ENCODE measurements at places on chromosomes 5 and 9.

DNA sequence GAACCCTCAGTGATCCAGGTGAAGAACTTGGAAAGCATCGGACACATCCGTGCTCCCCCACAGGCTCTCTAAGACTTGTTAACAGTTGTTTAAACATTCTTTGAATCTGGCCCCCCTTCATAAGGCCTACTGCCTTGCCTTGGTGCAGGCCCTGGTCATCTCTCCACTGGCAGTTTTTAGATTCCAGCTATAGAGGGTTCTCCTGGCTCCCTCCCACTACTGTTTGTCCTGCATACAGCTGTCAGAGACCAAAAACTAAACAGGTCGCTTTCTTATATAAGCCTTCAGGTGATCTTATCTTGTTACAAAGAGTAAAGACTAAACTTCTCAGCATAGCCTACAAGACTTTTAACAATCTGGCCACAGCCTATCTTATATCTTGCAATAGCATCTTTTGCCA is 32.3 kb downstream of the NRG2 start:
- DNase-seq: no peak

- DNase-seq: peak; percentile 24
Measured at GRCh38 chr9:135960411-135961276, 529 bp downstream of the UBAC1 start.

- DNase-seq: no peak
Measured at GRCh38 chr5:167639766-167640165, 651.7 kb upstream of the WWC1 start.

GRCh38 chr9:97445119-97445701 is 33.3 kb downstream of the TDRD7 start:
- DNase-seq: no peak

DNA sequence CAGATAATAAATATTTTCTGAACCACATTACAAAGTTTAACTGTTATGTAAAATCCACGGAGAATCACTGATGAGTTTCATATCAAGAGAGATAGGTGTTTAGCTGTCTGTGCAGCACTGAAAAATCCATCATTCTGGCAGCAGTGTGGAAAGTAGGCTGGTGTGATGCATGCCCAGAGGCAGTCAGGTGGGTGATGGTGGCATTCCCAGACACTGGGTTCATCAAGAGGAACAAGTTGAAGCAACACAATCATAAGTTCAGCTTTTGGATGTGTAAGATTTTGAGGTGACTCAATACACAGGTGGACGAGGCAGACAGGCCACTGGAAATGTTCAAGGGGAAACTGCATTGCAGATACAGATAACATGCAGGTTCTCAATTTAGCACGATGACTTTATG is 11.9 kb downstream of the DNAH5 start:
- DNase-seq: no peak

GRCh38 chr9:137685035-137685740 is 66.4 kb downstream of the EHMT1 start:
- DNase-seq: no peak
